Activated CD8-positive, alpha-beta memory T cell treated with anti-CD3 and anti-CD28 coated beads, Interleukin-2, amount 10 ng/mL, durations not matched to agents 7 days and 5 days (primary cell): ENCODE measurements at places on chromosomes 13 and 19. TPM values are rescaled to one million over a fixed set of nuclear protein-coding genes. Genes with fewer than 3 reads are reported as not detected.

DNA sequence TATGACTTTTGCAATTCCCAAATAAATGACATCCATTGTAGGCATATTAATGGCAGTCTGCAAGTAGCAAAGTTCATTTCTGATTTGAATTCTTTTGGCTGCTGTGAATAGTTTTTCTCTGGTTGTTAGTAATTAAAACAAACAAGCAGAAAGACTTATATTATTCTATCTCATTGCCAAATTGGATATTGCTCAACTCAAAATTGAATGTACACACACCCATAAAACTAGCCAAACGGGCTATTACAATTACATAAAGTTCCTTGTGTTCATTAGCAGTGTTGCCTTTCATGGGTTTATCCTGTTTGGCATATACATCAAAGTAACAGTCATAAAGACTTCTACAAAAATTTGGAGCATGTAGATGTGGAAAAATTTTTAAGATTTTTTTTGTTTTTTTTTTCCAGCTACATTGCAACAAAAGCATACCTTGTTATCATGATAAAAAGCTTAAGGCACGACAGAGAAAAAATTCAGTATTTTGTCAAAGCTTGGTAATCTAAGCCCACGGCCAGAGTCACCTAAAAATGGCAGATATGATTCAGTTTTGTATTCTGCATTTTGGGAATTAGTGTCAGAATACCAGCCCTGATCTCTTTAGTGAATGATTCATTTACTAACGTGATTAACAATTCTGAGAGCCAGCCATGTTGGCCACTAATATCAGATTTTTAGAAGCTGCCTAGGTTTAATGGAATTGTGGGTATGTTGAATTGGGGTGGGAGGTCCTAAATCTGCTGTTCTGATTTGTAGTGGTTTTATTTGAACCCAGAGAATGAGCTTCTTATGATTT is 108.4 kb downstream of the KLF5 start:
- DNase-seq = no peak
- H3K36me3 ChIP-seq = no peaks in the 10 kb centered on the region
- no peaks in the 10 kb centered on the region for H3K27me3 ChIP-seq
- no peak overlapping the region for H3K4me3 ChIP-seq
- no peak overlapping the region for H3K27ac ChIP-seq

GRCh38 chr19:1408300-1409203 is 1.2 kb downstream of the DAZAP1 start:
- peaks cover 13% of the 10 kb centered on the region for H3K36me3 ChIP-seq
- peak; percentile 74 for DNase-seq
- H3K27me3 ChIP-seq = no peaks in the 10 kb centered on the region
- peak overlapping the region; percentile 81 for H3K27ac ChIP-seq
- peaks cover 55% of the 10 kb centered on the region for H3K4me1 ChIP-seq

GRCh38 chr19:39858541-39858940 is 12.4 kb upstream of the FBL start:
- no peak for DNase-seq
- H3K27me3 ChIP-seq = no peaks in the 10 kb centered on the region
- H3K4me3 ChIP-seq = no peak overlapping the region
- no peaks in the 10 kb centered on the region for H3K4me1 ChIP-seq
- H3K36me3 ChIP-seq = no peaks in the 10 kb centered on the region
- H3K27ac ChIP-seq = no peak overlapping the region

GRCh38 chr13:20709782-20710181 is 6.3 kb downstream of the IL17D start:
- no peaks in the 10 kb centered on the region for H3K36me3 ChIP-seq
- DNase-seq = no peak
- H3K4me1 ChIP-seq = peaks cover 7% of the 10 kb centered on the region
- H3K27ac ChIP-seq = no peak overlapping the region
- no peak overlapping the region for H3K4me3 ChIP-seq
- peaks cover 22% of the 10 kb centered on the region for H3K27me3 ChIP-seq

DNA sequence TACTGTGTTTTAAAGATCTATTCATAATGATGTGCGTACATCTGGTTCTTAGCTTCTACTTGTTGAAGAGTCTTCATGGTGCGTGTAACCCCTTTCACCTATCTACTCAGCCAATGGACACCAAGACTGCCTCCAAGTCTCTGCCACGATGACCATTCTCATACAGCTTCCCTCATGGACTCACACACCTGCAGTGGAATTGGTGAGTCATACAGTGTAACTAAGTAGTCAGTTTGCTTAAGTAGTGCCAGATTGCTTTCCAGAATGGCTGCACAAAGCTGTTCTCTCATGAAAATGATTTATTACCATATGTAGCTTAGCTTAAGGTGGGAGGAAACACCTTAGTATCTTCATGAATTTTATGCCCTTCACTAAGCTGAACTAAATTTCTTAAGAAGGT is 112.3 kb downstream of the AKAP11 start:
- DNase-seq = no peak
- no peaks in the 10 kb centered on the region for H3K27me3 ChIP-seq
- H3K4me3 ChIP-seq = no peak overlapping the region
- H3K36me3 ChIP-seq = peaks cover 25% of the 10 kb centered on the region

The PSG7 gene
- total RNA-seq = not detected

DNA sequence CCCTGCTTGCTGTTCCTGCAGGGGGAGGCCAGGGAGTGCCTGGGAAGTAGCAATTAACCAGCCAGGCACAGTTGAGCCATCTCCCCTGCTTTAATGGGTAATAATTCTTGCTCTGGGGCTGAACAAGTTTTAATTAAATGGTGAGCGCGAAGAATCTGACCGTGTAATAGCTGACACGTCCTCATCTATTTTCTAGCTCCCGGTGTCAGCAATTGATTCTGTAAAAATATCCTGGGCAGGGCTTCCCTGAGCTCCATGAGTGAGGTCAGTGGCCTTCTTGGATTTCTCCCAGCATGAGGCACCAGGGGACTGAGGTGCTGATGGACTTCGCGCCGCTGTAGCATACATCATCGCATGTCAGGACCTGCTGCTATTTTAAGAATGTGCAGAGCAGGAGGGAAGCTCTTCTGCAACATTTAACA is 26.9 kb downstream of the SIPA1L3 start:
- H3K4me3 ChIP-seq = no peak overlapping the region
- no peak for DNase-seq
- no peak overlapping the region for H3K27ac ChIP-seq
- H3K4me1 ChIP-seq = no peaks in the 10 kb centered on the region
- no peaks in the 10 kb centered on the region for H3K27me3 ChIP-seq
- H3K36me3 ChIP-seq = peaks cover 15% of the 10 kb centered on the region

DNA sequence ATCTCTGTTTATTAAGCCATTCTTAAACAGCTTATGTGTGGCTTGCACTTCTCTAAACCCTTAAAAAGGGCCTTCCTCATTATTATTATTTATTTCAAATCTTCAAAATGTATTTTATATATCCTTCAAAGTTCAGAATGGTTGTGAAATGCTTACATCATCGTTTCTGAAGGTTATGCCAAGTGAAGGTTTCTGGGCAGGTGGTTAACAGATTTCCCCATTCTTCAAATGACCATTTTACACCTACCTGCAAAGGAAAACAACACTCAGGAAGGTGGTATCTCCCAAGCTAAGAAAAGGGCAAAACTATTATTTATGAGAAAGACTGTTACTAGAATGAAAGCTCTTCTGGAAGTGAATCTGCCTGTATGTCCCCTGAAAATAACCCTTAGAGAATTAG is 191.6 kb downstream of the SHISA2 start:
- no peak for DNase-seq
- peaks cover 20% of the 10 kb centered on the region for H3K27me3 ChIP-seq

GRCh38 chr13:30526612-30527495 is 61.1 kb upstream of the HMGB1 start:
- H3K4me3 ChIP-seq = no peak overlapping the region
- H3K27ac ChIP-seq = no peak overlapping the region
- no peaks in the 10 kb centered on the region for H3K27me3 ChIP-seq
- no peak for DNase-seq

DNA sequence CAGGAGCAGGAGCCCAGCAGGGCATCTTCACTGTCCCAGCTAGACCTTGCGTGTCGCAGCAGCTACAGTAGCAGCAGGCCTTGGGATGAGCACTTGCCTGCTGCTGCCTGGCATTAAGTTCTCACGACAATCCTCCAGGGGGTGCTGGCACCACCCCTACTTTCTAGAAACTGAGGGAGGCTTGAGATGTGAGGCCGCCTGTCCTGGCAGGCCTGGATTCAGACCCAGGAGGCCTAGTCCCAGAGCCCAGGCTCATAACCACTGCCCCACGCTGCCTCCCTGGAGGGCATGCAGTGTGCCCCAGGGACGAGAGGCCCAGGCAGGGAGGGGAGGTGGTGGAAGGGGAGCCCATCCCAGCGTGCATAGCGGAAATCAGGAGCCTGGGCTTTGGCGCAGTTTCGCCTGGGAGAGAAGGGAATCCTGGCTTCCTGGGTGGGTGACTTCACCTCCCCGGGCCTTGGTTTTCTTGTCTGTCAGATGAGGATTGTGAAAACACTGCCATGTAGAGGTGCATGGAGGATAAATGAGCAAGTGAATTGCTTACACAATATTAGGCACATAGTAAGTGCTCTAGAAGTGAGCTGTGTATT is 26.1 kb downstream of the PPP5C start:
- peaks cover 22% of the 10 kb centered on the region for H3K4me1 ChIP-seq
- H3K36me3 ChIP-seq = peaks cover 23% of the 10 kb centered on the region
- H3K27ac ChIP-seq = no peak overlapping the region
- H3K27me3 ChIP-seq = no peaks in the 10 kb centered on the region
- H3K4me3 ChIP-seq = no peak overlapping the region

- peak; percentile 66 for DNase-seq
- H3K4me1 ChIP-seq = peaks cover 22% of the 10 kb centered on the region
- H3K4me3 ChIP-seq = peak overlapping the region; percentile 71
- no peak overlapping the region for H3K27ac ChIP-seq
- peaks cover 2% of the 10 kb centered on the region for H3K36me3 ChIP-seq
Observed at GRCh38 chr19:18109733-18110608, 12.4 kb downstream of the MAST3 start.
